Activated T-cell treated with anti-CD3 and anti-CD28 coated beads, Interleukin-2, amount 50 U/mL, for 1 hour (primary cell): ENCODE measurements at places on chromosomes 2 and 18.

DNA sequence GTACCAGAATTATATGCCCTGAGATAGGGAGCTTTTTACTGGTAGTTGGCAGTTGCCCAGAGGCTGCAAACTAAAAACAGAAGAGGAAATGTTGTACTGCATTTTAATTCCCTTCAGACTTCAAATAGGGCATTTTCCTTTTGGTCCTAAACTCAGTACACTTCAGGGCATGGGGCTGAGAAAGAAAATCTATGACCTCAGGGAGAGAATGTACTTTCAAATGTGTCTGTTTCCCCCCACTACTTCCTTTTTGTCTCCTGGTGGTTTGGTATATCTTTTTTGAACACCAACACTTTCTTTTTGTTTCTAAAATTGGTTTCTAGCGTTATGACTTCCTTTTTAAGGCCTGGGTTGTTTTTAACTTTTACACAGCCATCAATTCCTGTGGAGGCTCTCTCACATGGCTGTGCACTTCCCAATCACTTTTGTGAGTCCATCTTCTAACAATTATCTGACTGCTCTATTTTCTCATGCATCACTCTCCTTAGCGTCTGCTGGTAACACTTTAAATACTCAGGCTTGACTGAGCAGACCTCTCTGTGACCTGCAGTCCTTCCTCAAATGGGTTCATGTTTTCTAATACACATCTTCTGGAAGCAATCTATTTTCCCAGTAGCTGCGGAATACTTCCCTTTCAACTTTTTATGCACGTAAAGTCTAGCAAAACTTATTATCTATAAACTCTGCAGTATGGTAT is 596.0 kb downstream of the LRP1B start:
- no peak for DNase-seq

- DNase-seq, result no peak
Measured at GRCh38 chr2:101331202-101331601, 22.7 kb upstream of the RNF149 start.

DNA sequence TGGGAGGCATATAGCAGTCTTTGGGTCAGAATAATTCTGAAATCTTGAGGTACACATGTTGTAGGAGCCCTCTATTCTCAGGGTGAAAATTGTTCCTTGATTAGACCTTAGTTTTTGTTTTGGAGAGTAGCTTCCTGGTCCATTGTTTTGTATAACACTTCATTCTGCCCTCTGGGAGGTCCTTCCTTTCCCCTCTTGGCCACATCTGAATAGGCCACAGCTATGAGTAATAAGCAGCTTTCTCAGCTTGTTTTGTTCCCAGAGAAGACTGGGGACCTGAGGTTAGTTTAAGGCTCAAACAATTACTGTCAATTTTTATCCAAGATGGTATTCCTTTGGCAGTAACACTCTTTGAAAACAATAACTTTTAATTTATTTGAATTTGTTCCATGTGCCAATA is 72.6 kb upstream of the NOL4 start:
- no peak for DNase-seq

- DNase-seq, result no peak
Measured at GRCh38 chr2:18262601-18263000, 297.9 kb downstream of the RDH14 start.
